Stimulated activated CD4-positive, alpha-beta T cell treated with anti-CD3 and anti-CD28 coated beads, Interleukin-2, amount 100 ng/mL, for 48 hours (primary cell): ENCODE measurements at places on chromosomes 6 and 20.

- no peak for DNase-seq
Measured at GRCh38 chr6:148723484-148723883, 23.3 kb upstream of the UST start.

- DNase-seq = no peak
Measured at GRCh38 chr20:931401-931800, 15.3 kb upstream of the ANGPT4 start.

- DNase-seq = no peak
Measured at GRCh38 chr6:5813625-5814027, 193.1 kb downstream of the NRN1 start.

GRCh38 chr6:150322466-150322871 is 46.3 kb upstream of the IYD start:
- DNase-seq = no peak

DNA sequence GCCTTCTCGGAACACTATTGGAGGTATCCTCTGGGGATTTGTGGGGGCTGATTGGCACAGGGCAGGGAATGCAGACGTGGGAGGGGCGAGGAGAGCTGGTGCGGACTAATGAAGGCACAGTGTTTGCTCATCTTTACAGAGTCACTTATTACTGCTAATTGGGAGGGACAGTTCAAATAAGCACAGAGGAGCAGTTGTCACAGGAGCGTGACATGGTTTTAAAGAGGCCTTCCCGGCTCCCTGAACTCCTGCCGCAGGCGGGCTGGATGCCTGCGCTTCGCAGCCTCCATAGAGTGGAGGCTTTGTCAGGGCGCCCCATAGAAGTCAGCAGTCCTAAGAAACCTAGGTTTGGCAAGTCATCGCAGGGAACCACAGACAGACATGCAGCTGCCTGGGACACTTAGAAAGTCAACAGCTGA is 149.6 kb downstream of the LINC00237 start:
- DNase-seq = no peak
